ENCODE measurements at places on chromosomes 16 and 17.
A peak's percentile ranks its signal among the peaks of the same experiment; 100 is the strongest.

GRCh38 chr16:23398987-23399805 is 53.8 kb downstream of the COG7 start:
- no peak for DNase-seq

DNA sequence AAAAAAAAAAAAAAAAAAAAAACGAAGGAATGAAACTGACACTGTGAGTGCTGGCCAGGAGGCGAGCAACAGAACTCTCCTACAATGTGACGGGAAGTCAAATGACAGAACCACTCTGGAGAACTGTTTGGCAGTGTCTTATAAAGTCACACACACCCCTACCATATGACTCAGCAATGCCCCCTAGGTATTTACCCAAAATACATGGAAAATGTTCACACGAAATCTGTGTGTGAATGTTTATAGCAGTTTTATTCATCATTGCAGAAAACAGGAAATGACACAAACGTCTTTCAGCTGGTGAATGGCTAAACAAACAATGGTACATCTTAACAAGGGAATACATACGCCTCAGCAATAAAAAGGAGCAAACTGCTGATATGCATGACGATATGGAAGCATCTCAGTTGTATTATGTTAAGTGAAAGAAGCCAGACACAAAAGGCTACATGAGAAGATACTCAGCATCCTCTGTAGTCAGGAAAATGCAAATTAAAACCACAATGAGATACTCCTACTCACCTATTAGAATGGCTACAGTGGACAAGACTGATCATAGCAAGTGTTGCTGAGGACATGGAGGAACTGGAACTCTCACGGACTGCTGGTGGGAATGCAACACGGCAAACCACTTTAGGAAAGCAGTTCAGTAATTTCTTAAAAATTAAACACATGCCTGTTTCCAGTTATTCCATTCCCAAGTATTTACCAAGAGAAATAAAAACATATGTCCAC is 74.7 kb downstream of the TBC1D16 start:
- DNase-seq, result no peak

- no peak for DNase-seq
Observed at GRCh38 chr17:47917581-47917980, 21.5 kb downstream of the SP2 start.

GRCh38 chr16:63289834-63290460 is 1253.7 kb upstream of the CDH8 start:
- DNase-seq, result no peak

DNA sequence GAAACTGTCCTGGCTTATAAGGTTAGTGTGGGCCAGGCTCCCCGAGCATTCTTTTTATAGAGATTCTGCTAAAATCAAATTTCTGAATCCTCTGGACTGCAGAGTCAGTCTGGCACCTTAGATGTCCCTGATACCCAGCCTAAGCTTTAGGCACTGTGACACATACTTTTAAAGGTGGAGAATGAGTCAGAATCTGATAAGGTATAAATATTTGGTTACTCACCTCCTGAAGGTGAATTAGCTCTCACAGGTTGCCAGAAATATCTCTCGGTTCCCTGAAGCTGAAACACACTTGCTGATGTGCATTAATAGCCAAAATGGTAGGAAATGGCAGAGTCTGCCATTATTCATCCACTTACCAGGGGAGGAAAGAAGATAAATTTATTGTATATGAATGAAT is 446.9 kb downstream of the UTP18 start:
- no peak for DNase-seq

- no peak for DNase-seq
Observed at GRCh38 chr16:69727916-69728270, 1.5 kb upstream of the NQO1 start.

GRCh38 chr17:7888184-7888920 is at the start of gene CHD3:
Gene CHD3, plus strand, starts transcription at chr17:7888789. Its CDS starts 212 bp downstream, at chr17:7889001.
- peak; percentile 48 for DNase-seq

- no peak for DNase-seq
Observed at GRCh38 chr16:54921206-54921824, 9.3 kb upstream of the IRX5 start.
